Astrocyte of the spinal cord (primary cell): ENCODE measurements at places on chromosomes 2 and 18.

GRCh38 chr2:41024816-41025215, 572.9 kb upstream of the SLC8A1 start:
- DNase-seq, result no peak

- DNase-seq, result no peak
These were observed 54.6 kb upstream of the CCDC150 start for GRCh38 chr2:196584903-196585302.

DNA sequence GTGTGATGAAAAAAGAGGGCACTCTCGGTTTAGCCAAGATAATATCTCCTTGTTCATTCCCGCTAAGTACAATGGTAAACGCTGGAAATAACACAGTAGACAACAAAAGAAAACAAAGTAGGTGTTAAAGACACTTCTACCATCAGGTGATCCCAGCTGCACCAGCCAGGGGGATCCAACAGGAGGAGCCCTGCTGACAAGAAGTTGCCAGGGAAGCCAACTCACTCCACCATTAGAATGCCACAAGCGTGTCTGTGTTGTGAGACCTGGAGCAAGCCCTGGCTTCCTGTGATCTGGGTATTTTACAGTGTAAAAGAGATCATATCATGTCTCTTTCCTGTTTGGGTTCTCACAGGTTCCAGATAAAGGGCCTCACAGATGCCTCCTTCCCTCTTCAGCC, 117.0 kb downstream of the GRB14 start:
- DNase-seq, result no peak

GRCh38 chr18:76957384-76958355, 135.3 kb downstream of the ZNF236 start:
- no peak for DNase-seq

DNA sequence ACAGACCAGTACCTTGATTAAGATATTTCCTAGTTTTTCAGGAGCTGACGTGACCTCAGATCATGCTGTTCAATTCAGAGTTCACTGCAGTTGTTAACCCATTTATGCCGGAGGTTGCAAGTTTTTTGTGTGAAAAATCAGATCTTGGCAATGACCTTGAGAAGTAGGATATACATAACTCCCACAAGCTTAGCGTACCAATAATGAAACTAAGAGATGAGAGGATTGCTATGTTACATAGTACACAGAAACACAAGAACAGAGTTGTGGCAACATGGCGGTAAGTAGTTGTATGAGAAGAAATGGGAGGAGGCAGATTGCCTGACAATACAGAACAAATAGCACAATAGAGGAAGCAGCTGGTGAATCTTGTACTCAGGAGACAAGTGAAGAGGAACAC, 39.1 kb downstream of the PPIG start:
- DNase-seq, result no peak

DNA sequence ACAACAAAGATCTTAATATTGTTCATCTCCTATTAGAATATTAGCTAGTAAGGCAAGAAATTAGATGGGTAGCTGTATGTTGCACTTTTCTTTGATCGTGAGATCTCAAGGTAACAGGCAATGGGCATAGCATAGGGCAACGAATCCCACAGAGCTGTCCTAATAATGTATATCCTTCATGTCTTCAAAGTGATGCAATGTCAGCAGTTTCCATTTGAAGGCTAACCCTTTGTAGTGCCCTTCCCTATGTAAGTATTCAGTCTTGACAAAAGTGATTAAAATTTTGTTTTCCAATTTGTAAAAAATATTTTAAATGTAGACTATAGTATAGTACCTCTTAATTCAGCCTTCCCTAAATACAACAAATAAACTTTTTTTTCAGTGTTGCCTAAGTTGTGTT, 112.5 kb downstream of the PKP4 start:
- DNase-seq, result no peak

GRCh38 chr2:201813996-201814760, 7.8 kb downstream of the CDK15 start:
- DNase-seq, result no peak

GRCh38 chr2:171405546-171405945, 28.2 kb downstream of the METTL8 start:
- DNase-seq, result no peak

- DNase-seq, result peak; percentile 73
These were observed 51.4 kb upstream of the RIOK3 start for GRCh38 chr18:23401400-23402347.

DNA sequence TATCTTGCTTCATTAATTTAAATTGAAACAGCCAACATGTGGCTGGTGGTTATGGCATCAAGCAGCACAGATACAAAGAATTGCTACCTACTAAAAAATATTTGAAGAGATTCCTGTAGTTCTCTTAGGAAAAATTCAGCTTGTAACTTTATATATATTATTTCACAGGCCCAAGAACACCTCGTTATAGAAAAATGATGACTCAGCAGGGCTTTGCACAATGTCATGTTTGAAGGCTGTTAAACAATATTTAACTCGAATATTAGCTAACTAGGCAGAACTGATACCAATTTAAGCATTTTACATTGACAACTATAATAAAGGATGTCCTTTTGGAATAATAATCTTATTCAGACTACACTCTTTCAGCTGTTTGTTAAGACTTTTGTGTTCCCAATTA, 102.3 kb upstream of the LYPD1 start:
- DNase-seq, result no peak

DNA sequence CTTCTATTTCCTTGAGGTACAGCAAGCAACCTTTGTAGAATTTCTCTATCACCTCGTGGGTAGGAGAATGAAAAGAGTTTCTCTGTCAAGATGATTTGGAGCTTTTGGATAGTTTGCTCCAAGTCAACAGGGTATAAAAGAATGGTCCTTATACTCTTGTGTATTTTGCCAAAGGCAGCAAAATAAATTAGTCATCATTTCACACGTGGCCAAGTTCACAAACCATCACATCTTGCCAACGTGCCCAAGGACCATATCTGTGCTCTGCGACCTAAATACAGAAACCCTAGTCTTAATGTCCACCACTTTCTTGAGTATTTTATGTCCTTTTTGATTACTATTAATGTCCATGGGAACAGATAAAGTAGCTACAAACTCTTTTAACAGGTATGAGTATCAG, 262.9 kb downstream of the AFF3 start:
- DNase-seq, result peak; percentile 49

DNA sequence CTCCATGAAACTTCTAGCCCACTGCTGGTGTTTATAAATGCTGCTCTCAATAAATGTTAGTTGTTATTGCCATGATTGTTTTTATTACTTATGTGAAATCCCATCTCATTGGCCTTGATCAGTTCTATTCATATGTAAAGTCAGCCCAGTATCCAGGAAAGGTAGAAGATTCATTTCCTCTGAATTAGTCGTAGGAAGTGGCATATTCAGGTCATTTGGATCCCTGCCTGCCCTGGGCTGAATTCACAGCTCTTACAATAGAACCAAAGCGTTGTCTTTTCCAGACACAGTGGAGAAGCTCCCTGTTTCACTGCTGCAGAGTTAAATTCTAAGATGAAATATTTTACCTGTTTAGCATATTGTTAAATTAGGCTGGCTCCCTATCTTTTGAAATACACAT, 70.3 kb downstream of the MAIP1 start:
- no peak for DNase-seq

GRCh38 chr18:13623348-13623747, 103.0 kb downstream of the FAM210A start:
- DNase-seq, result no peak

DNA sequence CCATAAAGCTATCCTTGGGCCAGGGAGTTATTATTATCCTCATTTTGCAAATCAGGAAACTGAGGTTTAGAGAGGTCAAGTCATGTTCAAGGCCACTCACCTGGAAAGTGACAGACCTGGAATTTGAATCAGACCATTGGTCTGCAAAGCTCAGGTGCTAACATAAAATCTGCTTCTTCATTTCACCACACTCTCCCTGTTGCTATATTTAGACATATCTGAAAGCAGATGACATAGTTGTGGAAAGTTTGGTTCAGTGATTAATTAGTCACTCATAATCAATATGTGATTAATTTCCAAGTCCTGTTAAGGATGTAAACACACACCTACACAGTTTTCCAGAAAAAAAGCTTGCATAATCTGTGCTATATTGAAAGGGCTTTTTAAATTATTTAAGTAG, 57.4 kb downstream of the LINC00305 start:
- no peak for DNase-seq

GRCh38 chr2:182186132-182186735, 200.6 kb downstream of the PPP1R1C start:
- peak; percentile 63 for DNase-seq

- DNase-seq, result no peak
These were observed 35.1 kb downstream of the ZNF385B start for GRCh38 chr2:179826297-179826696.

- peak; percentile 94 for DNase-seq
These were observed 61.3 kb downstream of the EFEMP1 start for GRCh38 chr2:55862246-55862645.

DNA sequence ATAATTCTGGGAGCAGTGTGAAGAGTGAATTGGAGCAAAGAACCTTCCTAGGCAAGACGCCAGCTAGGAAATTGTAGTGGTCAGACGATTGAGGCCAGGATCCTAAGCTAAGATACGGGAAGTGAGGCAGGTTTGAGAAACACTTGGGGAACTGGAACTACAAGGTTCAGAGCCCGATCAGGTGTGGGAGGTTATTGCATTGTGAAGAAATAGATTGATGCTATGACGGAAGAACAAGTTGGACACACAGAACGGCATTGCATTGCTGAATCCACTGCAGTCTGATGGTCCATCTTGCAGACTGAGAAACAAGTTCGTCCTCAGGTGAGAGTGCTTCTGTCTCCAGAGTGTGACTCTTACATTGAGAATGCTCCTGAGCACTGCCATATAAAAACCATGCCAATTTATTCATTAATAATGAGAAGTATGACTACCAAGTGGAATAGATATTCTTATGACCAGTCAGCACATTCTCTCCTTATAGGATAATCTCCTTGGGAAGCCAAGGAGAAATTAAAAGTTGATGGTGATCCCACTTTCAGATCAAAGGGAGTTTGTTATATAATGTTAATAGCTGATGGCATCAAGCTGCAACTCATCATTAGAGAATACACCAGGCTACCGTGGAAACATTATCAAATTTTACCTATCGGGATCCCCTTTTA, 30.9 kb downstream of the ANTXR1 start:
- no peak for DNase-seq

GRCh38 chr2:170986566-170987258, 57.7 kb downstream of the GORASP2 start:
- DNase-seq, result no peak

DNA sequence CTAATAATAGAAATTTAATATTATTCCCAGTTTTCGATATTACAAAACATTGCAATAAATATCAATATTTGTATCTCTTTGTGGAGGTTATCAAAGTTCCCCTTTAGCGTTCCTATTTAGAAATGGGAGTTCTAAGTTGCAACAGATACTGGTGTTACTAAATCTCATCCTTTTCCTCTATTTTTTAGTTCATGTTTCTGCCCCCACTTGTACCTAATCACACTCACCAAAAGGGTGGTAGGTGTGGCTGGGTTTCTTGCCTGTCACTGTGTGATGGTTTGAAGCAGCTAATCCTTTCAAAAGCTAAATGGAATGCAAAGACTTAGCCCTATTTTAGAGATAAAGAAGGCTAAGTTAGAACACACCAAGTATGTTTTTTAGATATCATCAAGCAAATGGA, 997.9 kb downstream of the TSN start:
- DNase-seq, result no peak

GRCh38 chr2:38947241-38948239, 57.9 kb downstream of the ARHGEF33 start:
- DNase-seq, result peak; percentile 70

- no peak for DNase-seq
These were observed 67.3 kb downstream of the CRACDL start for GRCh38 chr2:98868548-98869271.

DNA sequence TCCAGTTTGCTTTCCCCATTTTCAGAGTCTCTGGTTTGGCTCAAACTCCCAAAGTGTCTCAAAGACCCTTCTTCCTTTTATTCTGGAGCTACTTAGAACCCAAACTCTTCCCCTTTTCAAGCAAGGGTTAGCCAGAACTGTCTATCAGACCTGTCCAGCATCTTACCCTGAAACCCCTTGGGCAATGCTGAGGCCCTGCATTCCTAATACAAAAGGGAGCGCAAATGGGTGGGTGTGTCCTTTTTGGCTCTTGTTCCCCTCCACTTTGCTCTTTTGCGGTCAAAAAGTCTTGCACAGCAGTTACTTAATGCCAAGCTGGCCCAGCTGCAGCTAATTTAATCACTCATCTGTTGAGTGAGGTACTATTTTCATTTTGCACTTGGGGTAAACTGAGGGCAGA, 231.2 kb upstream of the FOSL2 start:
- DNase-seq, result no peak

DNA sequence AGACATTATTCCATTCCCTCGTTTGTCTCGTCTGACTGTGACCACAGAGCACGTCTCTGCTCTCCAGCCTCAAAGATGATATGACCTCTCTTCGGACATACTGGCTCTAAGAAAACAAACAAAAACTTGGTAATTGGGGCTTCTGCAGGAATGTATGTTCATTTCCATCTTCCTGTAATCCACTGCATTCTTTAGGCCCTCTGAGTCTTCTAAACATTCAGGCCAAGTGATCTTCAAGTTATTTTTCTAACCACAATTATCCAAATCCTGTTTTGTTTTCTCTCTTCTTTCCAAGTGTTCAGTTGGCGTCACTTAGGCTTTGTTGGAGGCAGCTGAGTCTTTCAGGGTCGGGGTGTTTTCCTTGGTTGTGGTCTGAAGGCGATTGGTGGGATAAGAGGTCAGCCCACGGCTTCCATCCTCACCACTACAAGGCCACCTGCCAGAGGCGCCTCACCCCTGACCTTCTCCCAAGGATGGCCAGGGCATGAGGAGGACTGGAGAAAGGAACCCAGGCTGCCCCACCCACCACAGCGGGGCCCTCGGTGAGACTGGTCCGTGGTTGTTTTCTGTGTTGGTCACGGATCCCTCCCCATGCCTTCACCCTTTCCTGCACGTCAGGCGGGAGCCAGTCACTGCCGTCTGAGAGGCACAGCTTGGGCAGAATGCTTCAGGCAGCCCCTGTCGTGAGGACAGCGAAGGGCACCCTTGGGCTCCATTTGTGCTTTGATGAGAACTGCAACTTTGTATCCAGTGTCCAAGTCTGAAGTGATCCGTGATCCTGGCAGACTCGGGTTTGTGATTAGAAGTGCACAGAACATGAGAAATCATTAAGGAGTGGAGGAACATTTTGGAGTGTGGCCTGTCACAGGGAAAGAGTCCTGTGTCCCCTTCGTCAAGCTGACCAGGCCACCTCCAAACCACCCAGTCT, 88.6 kb upstream of the FHL2 start:
- peak; percentile 95 for DNase-seq

GRCh38 chr2:236554629-236555282, 14.9 kb upstream of the ACKR3 start:
- no peak for DNase-seq

DNA sequence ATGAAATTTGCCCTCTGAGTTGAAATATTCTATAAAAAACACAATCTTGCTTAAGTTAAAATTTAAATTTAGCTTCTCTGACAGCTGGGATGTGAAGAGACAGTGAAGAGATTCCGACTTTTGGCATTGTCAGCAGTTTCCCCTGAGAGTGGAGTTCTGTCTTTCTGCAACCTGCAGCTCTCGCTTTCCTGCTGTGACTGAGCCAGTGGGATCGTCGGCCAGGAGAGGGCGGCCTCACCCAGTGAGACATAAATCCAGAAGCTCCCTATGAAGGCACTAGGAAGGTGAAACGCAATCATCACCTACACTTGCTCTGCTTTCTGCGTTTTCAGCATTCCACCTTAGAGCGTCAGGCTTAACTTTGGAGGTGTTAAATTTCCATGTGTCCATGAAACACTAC, 75.4 kb upstream of the HNMT start:
- DNase-seq, result peak; percentile 22
